ENCODE measurements at places on chromosomes 16 and 17. TPM values are rescaled to one million over a fixed set of nuclear protein-coding genes. Genes with fewer than 3 reads are reported as not detected.

ZP2 gene
- not detected for total RNA-seq

NRN1L gene
- not detected for total RNA-seq

ITGAL gene
- 3.3 TPM for total RNA-seq

SOST gene
- total RNA-seq, result not detected

CBFA2T3 gene
- total RNA-seq, result 11.5 TPM

KCNG4 gene
- not detected for total RNA-seq

GAST gene
- not detected for total RNA-seq

CTRB1 gene
- not detected for total RNA-seq

NLGN2 gene
- 6.5 TPM for total RNA-seq

TSR3 gene
- 55.9 TPM for total RNA-seq

SLC43A2 gene
- 3.1 TPM for total RNA-seq

NME1 gene
- total RNA-seq, result 20.3 TPM

ZSWIM7 gene
- 19.5 TPM for total RNA-seq

ASGR2 gene
- total RNA-seq, result 0.30 TPM

RDM1 gene
- not detected for total RNA-seq

CD300E gene
- total RNA-seq, result 0.27 TPM

HSD17B2 gene
- total RNA-seq, result not detected

MEIOC gene
- total RNA-seq, result not detected

ZC3H7A gene
- total RNA-seq, result 24.5 TPM

CCDC200 gene
- total RNA-seq, result not detected

GFAP gene
- 4.2 TPM for total RNA-seq

CCL16 gene
- total RNA-seq, result not detected

G6PC1 gene
- not detected for total RNA-seq

SCGB1C2 gene
- total RNA-seq, result not detected

IL17C gene
- total RNA-seq, result not detected

ENO3 gene
- 670 TPM for total RNA-seq

KRTAP4-9 gene
- not detected for total RNA-seq

ITGB3 gene
- total RNA-seq, result 3.2 TPM

NFAT5 gene
- total RNA-seq, result 14.3 TPM

SHISA9 gene
- total RNA-seq, result 0.99 TPM

NSF gene
- total RNA-seq, result 27.5 TPM

PLEKHG4 gene
- 1.5 TPM for total RNA-seq

RHBDF1 gene
- 20.0 TPM for total RNA-seq

KRTAP9-8 gene
- not detected for total RNA-seq

CCT6B gene
- 1.3 TPM for total RNA-seq

C16orf89 gene
- 2.9 TPM for total RNA-seq

VWA3A gene
- 0.52 TPM for total RNA-seq

TBC1D3L gene
- 8.6 TPM for total RNA-seq

TMC6 gene
- 69.2 TPM for total RNA-seq

EVPL gene
- 0.07 TPM for total RNA-seq
